ENCODE measurements at places on chromosomes 16 and 17.

DNA sequence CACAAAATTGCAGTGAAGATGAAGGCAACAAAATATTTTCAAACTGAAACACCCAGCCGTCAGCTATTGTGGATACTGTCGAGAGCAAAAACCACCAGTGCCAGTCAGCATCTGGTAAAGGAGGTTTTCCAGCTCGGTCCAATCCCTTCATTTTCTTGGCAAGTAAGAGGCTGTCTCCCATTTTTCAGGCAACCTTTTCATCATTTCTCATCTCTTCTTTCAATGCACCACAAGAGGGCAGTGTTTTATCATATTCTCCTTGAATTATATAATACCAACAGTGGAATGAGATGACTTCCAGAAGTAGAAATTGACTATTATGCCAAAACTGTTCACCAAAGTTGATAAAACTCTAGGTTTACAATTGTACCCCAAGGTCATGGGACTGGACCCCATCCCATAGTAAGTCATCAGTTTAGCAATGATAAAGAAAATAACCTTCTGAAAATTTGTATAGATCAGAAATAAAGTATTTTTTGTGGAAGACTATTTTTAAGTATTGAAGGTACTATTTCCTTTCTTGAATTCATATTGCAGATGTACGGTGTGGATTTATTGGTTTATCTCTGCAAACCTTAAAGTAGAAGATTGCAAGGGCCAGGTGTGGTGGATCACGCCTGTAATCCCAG is 16.8 kb downstream of the NQO1 start:
- DNase-seq: peak; percentile 79

DNA sequence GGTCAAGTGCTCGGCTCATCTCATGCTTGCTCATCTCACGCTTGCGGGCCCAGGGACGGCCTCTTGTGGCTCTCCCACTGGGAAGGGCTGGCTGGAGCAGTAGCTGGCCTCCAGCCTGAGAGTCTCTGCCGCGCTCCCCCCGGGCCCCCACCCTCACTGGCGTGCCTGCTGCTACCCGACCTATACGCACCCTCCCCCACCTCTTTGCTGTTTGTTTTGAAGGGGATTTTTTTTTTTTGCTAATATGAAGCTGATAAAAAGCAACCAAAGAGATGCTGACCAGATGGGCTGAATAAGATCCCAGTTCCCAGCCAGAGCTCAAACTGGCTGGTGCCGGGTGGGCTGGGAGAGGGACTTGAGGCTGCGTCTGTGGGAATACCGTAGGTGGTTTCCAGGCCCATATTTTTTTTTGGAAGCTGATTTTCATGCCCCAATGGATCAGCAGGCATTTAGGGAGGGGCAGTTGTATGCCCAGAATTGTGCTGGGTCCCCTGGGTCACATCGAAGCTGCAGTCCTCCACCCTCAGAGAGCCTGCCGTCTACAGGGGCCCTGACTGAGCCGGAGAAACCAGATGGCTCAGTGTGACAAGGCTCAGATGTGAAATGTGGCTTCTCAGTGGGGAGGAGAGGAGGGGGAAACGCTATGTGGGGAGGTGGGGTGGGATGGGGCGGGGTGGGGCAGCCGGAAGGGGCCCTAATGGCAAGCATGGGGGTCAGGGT is 115.0 kb downstream of the RAP1GAP2 start:
- DNase-seq: no peak

DNA sequence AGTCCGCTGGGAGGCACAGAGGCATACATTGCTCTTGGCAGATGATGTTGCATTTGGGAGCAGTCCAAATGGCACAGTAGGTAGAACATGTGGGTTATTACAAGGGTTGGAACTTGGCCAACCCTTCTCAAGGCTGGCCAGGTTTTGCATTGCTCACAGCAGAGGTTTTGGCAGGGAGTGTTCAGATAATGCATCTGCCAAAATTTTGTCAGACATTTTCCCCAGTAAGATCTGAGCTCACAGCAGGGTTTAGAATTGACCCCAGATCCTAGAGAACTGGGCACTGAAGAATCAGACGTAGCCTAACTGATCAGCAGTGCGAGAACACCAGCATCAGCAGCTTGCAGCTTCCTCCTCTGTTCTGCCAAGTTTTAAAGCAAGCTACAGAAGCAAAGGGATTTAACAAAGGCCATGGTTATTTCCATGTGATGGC is 468.8 kb upstream of the KIF2B start:
- DNase-seq: no peak

DNA sequence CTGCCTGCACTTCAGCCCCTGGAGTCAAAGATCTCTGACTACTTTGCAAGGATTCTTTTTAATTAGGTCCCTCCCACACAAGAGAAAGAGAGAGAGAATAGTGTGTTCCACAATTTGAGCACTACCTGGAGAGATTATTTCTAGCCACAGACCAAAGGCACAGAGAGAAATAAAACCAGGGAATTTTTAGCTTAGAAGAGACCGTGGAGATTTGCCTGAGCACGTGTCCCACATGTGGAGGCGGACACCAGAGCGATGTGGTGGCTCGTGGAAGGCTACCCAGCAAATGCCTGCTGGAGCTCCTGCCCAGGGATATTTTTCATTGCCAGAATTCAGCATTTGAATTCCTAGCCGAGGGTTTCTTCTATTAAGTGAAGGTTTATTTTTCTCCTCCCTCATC is 50.6 kb downstream of the MGAT5B start:
- DNase-seq: no peak

DNA sequence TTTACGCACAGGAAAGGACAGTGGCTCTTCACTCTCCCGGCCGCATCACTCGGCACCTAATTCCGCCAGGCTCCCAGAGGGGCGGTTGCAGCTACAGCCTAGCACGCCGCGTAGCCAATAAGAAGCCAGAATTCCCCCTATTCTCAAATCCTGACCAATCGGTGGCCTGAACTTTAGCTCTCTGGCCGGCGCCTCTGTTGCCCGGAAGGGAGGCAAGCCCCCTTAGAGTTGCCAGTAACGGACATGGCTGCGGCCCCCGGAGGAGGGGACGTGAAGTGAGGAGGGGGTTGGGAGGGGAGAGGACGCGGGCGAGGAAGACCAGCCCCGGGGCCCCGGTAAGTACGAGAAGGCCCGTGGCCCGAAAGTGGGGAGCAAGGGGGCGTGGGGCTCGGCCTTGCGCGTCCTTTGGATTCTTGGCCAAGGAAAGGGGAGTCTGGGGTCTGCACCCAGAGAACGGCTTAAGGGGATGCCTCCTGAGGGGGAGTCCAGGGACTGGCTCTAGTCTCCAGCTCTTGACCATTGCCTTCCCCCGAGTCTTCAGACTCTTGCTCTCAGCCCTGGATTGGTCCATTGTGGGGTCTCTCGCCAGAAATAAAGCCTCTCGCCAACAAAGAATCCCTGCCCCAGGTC is at the start of gene TMEM94:
Gene TMEM94, plus strand, starts transcription at position 219 of the 630 bp plus-strand sequence. CDS start 15,271 bp downstream, outside the sequence.
- peak; percentile 99 for DNase-seq

DNA sequence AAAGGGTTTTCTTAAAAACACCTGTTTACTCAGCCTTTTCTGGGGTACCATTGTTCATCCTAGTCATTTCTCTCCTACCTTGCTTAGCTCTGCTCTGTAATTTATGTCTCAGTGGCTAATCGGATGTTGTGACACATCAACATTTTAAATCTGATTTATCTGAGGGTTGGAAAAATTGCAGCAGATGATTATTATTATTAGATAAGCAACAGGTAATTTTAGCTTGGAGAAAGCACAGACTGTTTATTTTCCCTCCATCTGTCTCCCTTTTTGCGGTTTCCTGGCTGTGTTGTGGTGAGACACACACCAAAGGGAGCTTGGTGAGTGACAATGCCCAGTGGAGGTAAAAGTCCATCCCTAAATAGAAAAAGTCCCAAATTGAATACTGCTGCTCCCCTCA is 389.9 kb downstream of the UTP18 start:
- DNase-seq: no peak

GRCh38 chr16:2981177-2981898 is 1.1 kb upstream of the PKMYT1 start:
- no peak for DNase-seq

- no peak for DNase-seq
Observed at GRCh38 chr16:87653234-87653633, 50.9 kb downstream of the JPH3 start.

GRCh38 chr16:56672761-56673536 is 3.3 kb downstream of the MT1H start:
- DNase-seq: no peak

DNA sequence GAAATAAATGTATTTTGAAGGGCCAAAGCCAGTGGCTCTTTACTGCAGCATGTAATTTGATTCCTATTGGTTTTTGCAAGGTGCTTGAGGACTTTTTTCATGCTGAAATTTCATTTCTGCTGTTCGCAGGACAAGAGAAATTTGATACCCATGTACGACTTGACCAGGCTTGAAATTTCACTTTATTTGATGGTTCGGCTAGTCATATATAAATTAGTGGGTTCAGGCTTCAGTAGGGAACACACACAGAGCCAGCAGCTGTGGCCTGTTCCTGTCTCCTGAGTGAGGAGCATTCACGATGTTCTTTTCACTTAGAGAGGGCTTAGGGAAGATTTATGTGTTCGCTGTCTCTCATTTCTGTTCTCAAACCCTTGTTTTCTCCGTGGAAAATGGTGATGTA is 258.4 kb upstream of the CACNG5 start:
- DNase-seq: no peak

GRCh38 chr17:76369804-76370203 is 14.6 kb upstream of the SPHK1 start:
- no peak for DNase-seq

- no peak for DNase-seq
Observed at GRCh38 chr17:43074869-43075268, 49.8 kb downstream of the RND2 start.

- DNase-seq: peak; percentile 74
Observed at GRCh38 chr16:23491490-23492391, 18.6 kb downstream of the GGA2 start.

GRCh38 chr16:84144209-84144858 is 643 bp downstream of the HSDL1 start:
- DNase-seq: no peak

GRCh38 chr17:50527155-50527762 is 5.3 kb upstream of the EPN3 start:
- DNase-seq: no peak

- peak; percentile 96 for DNase-seq
Observed at GRCh38 chr16:74448990-74449389, 27.7 kb upstream of the CLEC18B start.

- no peak for DNase-seq
Observed at GRCh38 chr17:62826956-62827355, 18.8 kb upstream of the MARCHF10 start.

DNA sequence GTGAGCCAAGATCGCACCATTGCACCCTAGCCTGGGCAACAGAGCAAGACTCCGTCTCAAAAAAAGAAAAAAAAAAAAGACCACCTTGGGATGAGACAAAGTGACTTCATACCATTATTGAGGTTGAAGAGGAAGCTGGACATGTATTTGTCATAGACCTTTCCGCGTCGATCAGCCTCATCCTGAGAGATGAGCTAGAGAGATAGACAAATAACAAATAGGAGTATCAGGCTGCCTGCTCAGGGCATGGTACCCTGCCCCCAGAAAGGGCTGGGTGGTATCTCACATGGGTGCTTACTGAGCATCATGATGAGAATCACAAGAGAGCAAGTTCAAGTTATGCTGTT is 22.1 kb downstream of the CNTNAP1 start:
- DNase-seq: no peak

- DNase-seq: no peak
Observed at GRCh38 chr16:73996624-73997339, 299.8 kb upstream of the PSMD7 start.

DNA sequence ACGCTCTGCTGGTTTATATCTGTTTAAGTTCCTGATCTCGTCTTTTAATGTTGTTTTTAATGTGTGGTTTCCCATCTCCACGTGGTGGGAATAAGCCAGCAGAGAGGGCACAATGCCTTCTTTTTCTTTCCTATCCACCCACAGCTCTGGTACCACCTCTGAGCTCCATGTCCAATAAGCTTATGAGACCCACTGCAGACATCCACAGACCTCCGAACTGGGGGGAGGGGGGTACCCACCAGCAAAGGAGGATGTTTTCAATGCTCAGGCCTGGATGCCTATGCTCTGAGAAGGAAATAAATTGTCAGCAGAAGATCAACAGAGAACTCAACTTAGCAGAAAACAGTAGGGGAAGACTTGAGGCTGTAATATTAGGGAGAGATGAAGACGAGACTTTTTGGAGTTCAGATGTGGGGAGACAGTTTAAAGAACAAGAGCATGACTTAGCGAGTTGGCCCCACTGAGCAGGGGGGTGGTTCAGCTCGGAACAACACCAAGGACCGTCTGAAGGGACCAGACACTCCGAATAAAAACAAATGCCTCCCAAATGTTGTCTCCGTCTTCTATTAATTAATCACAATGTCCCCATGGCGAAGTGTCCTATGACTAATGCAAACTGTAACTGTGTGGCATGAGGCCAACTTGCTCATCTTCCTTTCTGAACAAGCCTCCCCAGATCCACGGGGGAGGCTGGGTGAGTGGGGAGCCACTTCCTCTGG is 62.7 kb downstream of the GAS7 start:
- peak; percentile 36 for DNase-seq

GRCh38 chr17:62707425-62707739 is 79.9 kb downstream of the MRC2 start:
- no peak for DNase-seq

GRCh38 chr16:582614-583331 is 7.1 kb upstream of the RAB40C start:
- no peak for DNase-seq

- DNase-seq: peak; percentile 14
Observed at GRCh38 chr16:50152351-50152806, 727 bp upstream of the TENT4B start.

DNA sequence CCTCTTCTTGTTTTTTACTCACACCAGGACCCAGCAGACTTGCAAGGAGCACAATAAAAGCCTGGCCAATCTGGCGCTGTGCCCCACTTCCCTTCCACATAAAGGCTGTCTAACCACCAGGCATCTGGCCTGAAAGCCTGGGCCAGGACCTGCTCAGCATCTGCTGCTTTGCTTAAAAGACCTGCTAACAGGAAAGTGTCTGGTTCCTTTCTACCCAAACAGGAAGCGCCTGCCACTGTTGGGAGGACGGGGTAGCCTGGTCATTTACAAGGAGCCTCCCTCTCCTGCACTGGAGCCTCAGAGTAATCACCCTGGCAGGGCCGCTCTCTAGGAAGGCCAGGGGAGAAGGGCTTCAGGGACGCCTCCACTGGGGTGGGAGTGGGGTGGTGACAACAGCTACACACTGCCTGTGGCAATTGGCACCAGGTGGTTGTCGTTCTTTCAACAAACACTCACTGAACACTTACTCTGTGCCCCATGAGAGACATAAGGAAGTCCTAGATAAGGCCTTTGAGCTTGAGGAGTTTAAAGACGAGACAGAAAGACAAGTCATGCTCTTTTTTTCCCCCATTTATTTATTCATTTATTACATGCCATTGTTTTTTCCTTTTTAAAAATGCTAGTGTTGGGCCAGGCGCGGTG is 6.3 kb upstream of the MMP28 start:
- no peak for DNase-seq

DNA sequence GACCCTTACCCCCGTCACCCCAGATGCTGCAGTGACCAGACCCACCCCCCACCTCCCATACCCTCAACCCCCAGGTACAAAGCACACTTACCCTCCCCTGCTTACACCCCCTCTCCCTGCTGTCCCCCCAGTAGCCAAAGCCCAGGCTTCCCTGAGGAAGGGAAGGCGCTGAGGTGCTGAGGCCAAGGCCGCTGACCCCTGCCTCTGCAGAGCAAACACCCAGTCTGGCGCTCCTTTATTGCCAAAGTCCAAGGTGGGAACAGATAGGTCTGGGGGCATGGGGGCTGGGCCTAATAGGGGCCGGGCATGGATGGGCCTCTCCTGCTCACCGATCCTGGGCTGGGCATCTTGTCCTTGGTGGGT is 683 bp downstream of the LCAT start:
- DNase-seq: no peak

All from A172 (cell line).